T-helper 22 cell (primary cell): ENCODE measurements at places on chromosomes 2 and 18.

DNA sequence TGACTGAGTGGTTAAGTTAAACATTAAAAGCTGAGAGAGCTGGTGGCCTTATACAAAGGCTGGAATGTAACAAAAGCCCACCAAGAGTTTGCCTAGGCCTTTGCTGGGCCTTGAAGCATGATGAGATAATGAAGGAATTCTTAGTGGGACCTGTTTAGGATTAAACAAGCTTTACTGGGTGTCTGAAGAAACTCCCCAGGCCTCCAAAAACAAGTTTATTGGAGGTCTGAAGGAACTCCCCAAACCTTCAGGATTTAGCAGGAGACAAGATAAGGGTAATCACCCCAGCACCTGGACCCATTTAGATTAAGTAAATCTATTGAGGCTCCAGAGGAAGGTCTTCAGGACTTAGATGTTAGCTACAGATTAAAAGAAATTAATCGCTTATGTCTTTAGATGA, 18.7 kb downstream of the PCARE start:
- no peak for DNase-seq

- DNase-seq, result no peak
Observed at GRCh38 chr18:59744271-59744721, 47.1 kb upstream of the CCBE1 start.

GRCh38 chr2:144701259-144701658, 181.3 kb upstream of the ZEB2 start:
- DNase-seq, result no peak

- no peak for DNase-seq
Observed at GRCh38 chr18:37409878-37410277, 155.7 kb downstream of the CELF4 start.

GRCh38 chr2:7825591-7826312, 856.1 kb upstream of the ID2 start:
- no peak for DNase-seq

DNA sequence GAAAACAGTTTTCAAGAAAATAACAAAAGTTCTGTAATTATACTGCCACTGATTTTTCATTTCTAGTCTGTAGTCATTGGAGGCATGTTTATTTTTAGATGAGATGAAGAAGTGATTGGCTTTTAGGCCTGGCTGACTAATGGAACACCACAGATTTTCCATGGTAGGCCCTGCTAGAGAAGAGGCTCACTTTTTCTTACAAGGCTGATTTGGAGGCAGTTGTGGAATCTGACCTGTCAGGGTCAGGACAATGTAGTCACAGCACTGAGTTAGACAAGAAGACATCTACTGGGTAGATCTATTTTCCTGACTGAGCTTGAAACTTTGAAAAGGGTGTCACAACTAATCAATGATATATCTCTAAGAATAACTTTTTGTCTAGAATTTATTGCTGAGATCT, 43.9 kb downstream of the KDM3A start:
- no peak for DNase-seq

DNA sequence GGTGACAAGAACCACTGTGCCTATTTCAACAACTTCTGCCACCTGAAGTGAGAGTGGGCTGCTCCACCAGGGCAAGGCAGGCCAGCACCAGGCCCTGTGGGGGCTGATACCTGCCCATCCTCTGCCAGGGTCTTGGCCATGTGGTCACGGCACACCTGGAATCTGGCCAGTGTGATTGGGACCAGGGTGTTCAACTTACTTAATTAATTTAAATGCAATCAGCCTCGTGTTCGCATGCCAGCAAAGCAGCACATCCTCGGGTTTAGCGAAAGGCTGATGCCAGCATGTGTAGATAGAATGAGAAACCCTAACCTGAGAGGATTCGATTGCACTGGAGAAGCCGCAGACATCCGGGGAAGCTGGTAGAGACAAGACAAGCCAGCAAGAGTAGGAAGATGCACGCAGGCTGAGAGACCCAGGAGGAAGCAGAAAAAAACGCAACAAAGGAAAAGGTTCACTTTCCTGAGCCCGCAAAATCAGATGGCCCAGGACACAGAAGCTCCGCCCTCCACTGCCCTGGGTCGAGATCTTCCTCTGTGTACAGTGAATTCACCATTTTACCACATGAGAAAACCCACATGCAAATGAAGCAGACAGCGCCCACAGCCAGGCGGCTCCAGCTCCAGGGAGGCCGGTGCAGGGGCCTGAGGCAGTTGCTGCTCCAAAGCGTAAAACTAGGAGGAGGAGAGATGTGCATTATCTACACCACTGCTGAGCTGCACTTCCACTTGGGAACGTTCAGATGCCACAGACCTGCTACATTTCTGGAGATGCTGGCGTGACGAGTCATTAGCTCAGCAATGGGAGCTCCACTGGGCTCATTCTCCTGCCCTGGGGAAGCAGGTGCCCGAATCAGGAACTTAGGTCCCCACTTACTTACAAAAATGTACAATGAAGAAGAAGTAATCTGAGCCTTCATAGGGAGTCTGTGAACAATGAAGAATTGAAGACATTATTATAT, 92.1 kb downstream of the TMEM18 start:
- no peak for DNase-seq

DNA sequence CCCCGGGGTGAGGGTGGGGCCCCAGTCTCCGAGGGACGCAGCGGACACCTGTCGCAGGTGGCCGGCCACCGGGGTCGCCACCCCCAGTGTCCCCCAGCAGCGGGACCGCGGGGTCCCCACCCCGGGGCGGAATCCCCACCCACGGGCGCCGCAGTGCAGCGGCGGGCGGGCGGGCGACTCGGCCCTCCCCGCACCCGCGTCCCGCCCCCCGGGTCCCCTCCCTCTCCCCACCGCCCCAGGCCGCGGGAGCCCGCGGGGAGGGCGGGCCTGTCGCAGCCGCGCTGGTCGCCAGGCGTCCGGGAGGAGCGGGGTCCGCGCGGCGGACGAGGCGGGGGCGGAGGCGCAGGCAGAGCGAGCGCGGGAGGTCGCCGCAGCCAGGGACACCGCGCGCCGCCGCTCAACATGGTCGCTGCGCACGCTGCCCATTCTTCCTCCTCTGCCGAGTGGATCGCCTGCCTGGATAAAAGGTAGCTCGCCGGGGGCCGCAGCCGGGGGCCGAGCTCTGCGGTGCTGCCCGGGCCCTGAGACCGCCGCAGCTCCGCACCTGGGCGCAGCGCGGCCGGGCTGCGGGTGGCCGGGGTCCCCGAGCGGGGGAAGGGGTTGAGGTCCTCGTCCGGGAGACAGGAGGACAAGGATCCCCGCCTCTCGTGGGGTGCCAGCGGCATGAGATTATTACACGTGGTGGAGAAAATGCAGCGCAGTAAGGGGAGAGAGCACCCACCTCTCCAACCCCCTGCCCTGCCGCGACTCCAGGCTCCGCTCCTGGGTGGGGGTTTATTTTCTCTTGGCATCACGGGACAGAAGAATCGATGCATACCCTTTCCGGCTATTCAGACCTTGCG, at the start of gene RAPGEF4:
RAPGEF4 (plus strand) TSS at position 264 of the 842 bp plus-strand sequence; CDS start at position 403, 139 bp downstream.
- DNase-seq, result no peak

DNA sequence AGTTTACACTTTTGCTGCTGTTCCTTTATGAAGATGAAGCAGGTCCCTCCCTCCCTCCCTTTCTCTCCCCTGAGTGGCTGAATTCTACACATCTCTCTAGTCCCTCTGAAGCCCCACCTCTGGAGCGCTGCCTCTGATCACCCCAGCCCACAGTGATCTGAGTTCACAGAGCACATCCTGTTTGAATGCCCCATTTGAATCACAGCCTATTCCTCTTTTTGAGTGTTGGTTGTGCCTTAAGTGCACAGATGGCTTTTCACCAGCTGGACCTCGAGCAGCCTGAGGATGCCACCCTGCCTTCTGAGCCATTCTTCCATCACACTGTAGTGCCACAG, 87.1 kb downstream of the ITGB1BP1 start:
- no peak for DNase-seq

- DNase-seq, result no peak
Observed at GRCh38 chr2:67251741-67252140, 145.4 kb upstream of the ETAA1 start.

GRCh38 chr2:26344581-26345282, 1.2 kb upstream of the SELENOI start:
- DNase-seq, result no peak

- no peak for DNase-seq
Observed at GRCh38 chr2:65264821-65265670, 37.4 kb downstream of the ACTR2 start.

GRCh38 chr2:155975734-155976133, 356.8 kb downstream of the NR4A2 start:
- no peak for DNase-seq
